ENCODE measurements at places on chromosomes 3 and 15.

DNA sequence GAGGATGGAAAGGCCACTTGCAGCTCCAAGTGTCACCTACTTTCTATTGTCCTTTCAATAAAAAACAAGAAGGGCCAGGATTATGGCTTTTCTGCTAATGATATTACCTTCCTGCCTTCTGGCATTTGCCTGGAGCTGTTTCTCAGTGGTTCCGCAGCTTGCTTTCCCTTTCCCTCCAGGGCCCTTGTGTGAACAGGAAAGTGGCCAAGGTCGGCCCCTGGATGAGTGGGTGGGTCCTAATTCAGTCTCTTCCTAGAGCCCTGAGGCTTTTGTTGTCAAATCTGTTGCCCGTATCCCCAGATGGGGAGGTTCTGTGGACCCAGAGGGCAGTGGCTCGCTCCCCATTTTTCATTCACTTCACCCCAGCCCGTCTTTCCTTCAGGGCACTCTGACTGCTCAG is 64.2 kb upstream of the UMPS start:
- DNase-seq, result no peak

GRCh38 chr15:82177291-82178010 is 85.1 kb downstream of the EFL1 start:
- DNase-seq, result no peak

GRCh38 chr3:55662683-55663082 is 175.6 kb upstream of the WNT5A start:
- no peak for DNase-seq

GRCh38 chr3:189794518-189794917 is 163.3 kb downstream of the TP63 start:
- no peak for DNase-seq

DNA sequence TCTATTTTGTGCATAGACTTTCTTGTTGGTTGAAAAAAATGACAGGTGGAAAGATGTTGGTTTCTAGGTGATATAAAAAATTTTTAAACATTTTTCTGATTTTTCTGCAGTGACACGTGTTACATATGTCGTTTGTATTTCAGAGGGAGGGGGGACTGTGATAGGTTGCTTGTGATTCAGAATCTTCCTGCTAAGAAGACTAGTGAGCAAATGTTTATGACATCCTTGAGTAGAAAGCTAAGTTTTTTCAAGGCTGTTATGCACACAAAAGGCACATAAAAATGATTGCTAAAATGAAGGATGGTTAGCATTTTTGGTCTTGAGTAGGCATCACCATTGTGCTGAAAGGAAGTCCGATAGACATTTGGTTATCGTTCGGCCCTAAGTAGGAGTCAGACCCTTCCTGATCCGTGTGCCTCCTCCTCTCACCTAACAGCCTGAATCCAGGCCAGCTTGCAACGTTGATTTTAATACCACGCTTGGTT is 1.5 kb downstream of the ZNF639 start:
- no peak for DNase-seq

DNA sequence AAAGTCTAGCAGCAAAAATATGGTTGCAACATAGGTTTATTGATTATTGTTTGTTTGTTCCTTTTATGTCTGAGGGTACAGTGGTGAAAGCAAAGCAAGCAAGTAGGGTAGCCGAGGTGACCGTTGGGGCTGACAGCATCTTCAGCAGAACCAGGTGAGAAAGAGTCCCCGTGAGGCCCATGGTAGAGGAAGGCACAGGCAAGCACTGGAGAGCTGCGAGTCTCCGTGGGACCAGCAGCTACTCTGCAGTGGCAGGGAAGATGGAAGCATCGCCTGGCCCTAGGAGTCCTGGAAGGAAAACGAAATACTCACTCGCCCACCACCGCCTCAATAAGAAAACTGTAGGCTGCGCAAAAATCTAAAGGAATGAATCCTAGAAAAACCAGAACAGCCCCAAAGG is 25.3 kb upstream of the GABRA5 start:
- DNase-seq, result no peak

DNA sequence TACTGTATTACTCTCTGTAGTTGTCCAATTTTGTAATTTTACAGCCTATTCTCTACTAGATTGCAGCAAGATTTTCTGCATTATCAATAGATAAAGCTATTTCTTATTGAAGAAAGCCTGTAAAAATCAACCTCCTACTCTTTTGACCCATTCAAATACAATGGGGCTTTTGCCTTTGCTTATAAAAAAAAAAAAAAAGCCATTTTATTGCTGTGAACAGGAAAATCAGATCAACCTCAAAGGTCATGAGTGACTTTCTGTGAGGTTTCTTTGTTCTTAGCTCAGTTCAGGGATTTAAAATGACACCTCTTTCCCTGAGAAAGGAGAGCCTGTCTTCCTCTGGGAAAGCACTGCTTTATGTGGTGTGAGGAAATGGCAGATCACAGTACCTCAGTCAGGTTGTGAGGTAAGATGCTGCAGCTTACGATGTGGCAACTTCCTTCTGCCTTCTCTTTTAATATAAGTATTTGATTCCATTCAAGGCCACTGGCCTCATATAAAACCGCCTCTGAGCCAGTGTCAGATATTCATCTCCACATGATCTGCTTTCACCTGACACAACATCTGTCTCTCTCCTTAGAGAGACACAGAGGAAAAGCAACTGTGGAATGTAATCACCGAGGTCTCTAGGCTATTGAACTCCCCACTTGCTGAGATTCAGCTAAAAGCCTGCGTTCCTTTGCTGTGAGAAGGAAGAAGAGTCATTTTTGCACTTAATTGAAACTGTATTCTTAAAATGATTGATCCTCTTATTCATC is 161.5 kb upstream of the MB21D2 start:
- no peak for DNase-seq

DNA sequence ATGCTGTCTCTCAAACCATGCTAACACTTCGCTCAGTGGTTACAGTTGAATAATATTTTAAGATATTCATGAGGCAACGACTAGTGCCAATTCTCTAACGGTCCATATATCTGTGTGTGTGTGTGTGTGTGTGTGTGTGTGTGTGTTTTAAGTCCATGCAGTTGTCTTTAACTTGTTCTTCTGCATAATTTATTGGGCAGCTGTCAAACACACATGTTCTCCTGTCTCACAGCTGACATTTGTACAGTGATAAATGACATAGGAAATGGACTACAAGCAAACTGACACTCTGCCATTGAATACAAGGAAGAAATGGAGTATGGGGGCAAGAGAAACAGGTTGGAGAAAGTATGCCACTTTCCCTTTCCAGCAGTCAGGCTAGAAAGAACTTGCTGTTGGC is 172.0 kb downstream of the PDZRN3 start:
- no peak for DNase-seq

DNA sequence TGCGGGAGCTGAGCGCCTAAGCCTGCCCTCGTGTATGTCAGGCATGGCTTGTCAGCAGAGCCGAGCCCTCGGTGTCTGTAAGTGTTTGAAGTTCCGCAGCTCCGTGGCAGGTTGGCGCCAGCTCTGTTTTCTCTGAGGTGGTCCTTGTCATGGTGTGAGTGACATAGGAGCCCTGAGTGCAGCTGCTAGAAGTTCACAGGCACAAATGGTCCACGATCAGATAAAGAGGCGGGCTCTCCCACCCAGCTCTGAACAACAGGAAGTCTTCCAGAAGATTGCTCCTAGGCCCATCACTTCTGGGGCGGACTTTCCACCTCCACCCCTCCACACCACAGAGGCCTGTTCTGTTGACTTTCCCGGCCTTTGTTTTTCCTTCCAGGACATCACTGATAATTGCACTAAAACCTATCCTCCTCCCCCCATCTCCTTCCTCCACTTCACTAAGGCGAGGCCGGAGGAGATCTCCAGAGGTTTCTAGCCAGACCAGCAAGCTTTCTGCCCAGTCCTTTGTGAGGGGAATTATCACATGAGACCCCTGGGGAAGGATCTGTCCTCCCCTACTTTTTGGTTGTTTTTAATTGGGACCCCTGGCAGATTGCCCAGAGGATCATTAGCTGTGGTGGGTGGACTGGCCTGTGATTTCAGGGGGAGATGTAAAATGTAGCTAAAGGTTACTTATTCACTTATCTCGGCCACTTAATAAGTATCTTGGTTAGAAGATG is 19.9 kb downstream of the ITPR1 start:
- no peak for DNase-seq

Data from NCI-H774 (cell line).